ENCODE measurements at places on chromosomes 7 and 10.

DNA sequence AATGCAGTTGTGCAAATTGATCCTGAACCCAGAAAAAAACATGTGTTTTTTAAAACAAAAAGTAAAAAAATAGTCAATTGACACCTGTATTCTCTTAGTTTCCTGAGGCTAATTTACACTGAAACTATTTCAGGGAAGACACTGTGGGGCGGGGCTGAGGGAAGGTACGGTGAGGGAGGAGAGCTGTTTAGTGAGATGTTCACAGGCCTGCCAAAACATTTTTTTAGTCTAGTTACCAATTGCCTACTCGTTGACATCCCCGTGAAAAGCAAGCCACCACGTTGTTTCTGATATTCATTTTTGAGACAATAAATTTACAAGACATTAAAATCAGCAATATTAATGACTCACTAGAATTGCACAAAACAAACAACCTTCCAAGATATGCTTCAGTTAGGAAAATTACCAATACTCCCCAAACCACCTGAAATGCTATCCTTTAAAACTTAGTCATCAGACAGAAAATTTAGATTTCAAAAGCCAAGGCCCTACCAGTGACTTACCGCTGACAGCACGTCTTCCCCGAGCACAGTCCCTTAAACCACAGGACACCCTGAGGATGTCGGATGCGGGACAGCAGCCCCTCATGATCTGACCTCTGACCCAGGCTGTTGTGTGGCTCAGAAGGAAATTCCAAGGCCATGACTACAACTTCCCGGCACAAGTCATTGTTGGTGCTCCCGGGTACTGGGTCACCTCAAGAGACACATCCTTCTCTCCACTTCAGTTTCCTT lies 279.2 kb downstream of the PRPF18 start:
- no peak for DNase-seq

- DNase-seq: no peak
These were observed 209.1 kb downstream of the HGF start for GRCh38 chr7:81560708-81561107.

DNA sequence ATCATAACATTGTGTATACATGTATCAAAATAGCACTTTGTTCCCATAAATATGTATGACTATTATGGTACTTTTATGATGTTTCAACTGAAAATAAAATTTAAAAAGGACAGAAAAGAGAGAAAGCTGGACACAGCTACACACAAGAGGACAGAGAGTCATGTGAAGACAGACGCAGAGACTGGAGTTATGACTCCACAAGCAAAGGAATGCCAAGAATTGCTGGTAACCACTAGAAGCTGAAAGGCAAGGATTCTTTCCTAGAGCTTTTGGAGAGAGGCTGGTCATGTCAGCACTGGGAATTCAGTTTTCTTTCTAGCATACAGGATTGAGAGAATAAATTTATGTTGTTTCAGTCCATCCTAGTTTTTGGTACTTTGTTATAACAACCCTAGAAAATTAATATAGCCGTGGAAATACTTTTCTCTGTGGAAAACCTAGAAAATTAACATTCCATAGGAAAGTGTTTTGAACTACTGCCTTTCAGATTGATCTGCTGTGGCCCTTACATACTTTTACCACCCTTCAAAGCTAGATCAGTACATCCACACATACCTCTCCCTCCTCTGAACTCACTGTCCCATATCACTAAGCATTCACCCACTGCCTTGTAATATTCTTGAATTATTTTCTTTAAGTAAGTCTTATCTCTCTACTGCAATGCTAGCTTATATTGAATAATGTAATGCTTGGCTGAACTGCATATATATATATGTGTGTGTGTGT lies 575.3 kb downstream of the IPMK start:
- DNase-seq: no peak

- DNase-seq: no peak
These were observed 27.0 kb upstream of the GIMAP7 start for GRCh38 chr7:150487625-150488024.

DNA sequence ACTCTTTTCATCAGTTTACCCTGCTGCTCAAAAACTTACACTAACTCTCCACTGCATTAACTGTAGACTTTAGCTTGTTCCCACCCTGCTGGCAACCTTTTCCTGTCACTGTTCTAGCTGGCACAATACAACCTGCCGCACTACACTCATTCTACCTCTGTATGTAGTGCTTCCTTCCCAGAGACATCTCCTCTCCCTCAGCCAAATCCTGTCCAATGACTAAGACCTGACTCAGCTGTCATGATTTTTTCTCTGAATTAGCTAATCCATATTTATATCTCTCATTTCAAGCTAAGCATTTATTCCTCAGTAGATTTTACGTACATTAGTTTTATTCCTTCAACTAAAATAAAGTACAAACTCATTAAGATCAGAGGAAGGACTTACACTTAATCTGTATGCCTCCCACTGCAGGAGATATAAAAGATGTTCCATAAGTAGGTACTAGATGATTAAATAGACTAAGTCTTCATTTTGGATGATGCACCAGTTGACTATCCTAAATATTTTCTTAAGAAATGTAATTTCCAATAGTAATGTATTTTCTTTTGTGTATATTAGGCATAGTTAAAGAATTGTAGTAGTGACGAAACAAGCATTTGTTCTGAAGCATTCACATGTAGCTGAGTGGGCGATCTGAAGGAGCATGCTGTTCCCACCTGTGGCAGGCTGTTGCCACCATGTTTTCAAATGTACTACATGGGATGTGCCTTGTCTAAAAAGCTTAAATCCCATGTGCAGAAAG lies 189.1 kb downstream of the SKAP2 start:
- DNase-seq: no peak

GRCh38 chr10:62652564-62652963 lies 152.0 kb upstream of the ADO start:
- DNase-seq: no peak

GRCh38 chr7:44050121-44050914 lies 5.8 kb downstream of the DBNL start:
- DNase-seq: no peak

DNA sequence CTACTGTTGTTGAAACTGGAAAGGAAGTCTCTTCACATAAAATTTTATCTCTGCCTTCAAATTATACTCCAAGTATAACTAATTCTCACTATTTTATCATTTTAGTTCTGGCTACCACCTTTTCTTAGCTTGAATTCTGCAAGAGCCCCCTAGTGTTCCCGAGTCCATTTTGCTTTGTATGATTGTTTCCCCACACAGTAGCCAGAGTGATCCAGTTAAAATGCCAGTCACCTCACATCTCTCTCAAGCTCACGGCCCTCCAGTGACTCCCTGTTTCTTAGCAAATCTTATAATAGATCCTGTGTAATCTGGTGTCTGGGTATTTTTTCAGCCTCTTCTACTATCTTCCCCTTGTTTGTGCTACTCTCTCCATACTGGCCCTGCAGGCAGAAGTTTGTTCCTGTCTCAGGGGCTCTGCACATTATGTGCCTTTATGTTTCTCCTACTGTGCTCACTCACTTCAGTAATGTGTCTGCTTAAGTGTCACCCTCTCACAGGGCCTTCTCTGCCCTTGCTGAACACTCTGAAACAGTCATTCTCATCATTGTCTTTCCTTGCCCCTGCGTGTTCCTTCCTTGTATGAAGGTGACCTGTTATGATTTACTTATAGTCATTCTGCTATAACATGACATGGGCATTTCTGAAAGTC lies 8.9 kb downstream of the WAC start:
- no peak for DNase-seq

- peak; percentile 16 for DNase-seq
These were observed 88.8 kb upstream of the DDC start for GRCh38 chr7:50653981-50654425.

DNA sequence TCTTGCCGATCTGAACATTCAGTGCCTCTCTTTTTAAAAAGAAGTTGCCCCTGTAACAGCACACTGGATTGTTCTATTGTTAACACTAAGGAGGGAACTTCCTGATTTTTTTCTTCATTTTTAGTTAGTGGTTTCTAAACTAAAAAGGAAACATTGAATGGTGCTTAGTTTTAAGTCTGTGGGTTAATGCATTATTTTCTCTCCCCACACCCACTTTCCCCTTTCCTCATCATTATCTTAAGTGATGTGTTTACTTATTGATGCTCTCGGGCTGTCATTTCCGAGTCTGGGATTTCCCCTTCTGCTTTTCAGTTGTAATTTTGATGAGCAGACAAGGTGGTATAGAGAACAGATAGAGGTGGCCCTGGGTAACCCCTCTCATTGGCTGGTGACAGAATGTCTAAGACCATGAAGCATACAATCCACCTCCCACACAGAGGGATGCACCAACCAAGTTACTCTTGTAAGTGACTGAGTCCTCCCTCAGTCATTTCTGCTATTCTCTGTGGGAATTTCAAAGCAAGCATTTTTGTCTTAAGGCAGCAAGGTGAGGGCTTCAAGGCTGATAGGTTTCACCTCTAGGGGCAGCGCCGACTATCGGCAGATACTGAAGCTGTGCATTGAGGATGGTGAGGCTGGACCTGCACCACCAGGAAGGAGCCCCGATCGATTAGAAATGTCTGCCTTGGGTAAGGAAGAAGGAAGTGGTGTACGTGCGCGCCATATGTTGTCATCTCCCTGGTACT lies 49.5 kb downstream of the CHN2 start:
- no peak for DNase-seq

DNA sequence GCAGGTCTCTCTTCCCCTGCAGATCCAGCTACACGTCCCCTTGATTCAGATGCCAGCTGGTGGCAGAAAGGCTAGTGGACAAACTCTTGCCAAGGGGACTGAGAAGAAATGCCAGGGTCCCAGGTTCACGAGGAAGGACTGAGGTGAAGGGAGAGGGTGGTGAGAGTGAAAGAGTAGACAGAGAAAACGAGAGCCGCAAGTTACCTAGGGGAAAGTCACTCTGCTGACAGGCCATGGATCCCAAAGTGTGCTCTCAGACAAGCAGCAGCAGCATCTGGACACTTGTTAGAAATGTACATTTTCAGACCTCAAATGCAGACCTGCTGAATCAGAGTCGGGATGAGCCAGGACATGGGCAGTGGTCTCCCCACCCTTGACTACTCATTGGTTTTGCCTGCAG lies 192.3 kb downstream of the FGFR2 start:
- DNase-seq: no peak

DNA sequence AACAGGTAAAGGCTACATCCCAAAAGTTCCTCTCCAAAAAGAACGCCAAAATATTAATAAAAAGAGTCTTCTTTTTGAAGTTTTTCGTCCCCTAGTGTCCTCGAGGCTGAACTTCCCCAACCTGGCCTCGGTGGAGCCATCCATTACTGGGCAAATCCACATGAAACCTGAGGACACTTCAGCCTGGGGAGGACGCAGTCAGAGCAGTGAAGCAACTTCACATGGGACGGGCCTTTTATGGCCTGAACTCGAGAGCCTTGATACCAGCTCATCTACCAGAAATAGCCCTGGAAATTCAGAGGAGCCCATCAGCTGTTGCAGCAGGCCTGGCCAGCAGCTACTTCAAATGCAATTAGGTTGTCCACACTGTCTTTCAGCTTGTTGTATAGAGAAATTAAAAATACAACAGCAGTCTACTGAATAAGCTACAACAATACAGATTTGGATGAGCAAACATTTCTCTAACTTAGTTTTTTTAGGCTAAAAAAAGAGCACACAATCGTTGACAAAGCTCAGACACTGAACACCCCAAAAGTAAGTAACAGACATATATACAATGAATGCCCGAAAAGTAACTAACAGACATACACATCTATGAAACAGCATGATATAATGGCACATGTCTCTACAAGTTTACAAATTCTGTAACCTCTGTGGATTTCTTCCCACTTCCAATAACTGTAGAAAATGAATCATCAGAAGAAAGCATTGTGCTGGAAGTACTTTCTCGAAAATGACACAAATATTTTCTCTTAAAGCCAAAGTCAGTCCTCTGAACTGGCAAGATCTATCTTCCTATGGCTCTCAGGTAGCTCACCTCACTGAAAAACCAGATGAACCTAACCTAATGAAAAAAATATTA lies at the start of gene SVIL:
TSS of gene SVIL (minus strand) at position 208 of the 862 bp plus-strand sequence. CDS start 79,913 bp downstream, outside the sequence.
- DNase-seq: no peak

DNA sequence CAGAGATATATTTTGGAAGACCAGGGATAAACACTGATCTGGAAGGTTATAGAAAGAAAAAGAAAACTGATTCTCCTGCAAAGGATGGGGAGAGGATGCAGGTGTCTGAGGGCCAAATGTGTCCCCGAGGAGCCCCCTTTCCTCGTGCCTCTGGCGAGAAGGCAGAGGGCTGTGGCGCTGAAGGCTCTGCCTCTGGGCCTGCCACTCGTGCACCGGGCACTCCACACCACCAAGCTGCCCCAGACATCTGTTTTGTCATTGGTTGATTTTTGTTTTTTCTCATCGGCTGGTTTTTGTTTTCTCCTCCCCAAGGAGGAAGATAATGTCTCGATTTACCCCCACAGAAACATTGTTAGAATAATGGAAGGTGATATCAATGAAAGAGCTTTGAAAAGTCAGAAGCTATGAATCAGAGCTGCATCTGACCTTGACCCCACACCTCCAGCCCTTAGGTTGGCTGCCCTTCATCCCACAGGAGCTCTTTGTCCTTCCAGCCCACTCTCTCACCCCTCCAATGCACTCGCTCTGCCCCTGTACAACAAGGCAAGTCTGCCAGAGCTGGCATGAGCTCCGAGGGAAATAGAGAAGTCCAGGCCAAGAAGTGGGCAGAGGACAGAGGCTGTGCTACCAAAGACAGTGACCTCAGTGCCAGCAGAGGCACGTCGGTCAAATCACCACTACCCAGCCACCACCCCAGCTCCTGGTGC lies 124.8 kb downstream of the TCERG1L start:
- no peak for DNase-seq

DNA sequence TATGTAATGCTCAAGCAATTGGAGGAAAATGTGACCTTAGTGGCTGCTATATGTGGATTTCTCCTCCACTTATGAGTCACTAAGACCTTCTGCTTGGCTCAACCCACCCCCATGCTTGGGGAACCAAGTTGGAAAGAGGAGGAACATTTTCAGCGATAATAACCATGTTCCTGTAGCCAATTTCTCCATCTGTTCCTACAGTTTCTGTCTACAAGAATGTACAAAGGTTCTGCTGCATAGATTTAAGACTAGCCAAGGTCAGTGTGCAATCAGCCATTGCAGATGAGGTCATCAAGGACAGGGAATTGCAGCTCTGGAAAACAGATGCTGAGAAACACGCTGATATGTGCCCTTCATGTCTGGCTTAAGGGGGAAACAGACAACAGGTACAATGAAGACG lies 5.6 kb upstream of the NRCAM start:
- DNase-seq: no peak

GRCh38 chr10:132967540-132967939 lies 25.2 kb upstream of the CFAP46 start:
- DNase-seq: no peak

DNA sequence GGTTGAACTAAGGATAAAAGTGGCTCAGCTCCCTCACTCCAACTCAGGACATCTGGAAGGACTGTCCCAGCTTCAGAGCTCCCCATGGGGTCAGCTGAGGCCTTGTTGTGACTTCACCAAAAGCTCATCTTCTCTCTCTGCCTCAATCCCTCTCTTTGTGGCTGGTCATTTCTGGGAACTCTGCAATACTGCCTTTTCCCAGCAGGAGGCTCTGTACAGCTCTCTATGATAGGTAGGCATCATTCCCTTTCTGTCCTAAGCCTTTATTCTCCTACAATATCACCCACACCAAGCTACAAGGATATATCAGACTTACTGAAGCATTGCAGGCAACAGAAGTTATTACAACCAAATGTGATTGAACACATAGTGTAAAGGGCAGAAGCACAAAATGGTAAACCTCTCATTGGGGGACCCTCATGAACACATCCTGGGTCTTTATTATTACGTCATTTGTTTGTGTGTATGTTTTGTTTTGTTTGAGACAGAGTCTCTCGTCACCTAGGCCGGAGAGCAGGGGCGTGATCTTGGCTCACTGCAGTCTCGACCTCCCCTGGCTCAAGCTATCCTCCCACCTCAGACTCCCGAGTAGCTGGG lies 36.7 kb upstream of the PRPS1L1 start:
- DNase-seq: no peak

GRCh38 chr7:90727412-90727811 lies 131.3 kb downstream of the CDK14 start:
- DNase-seq: no peak
